T follicular helper cell (primary cell): ENCODE measurements at places on chromosomes 6 and 20.

- no peak for DNase-seq
Observed at GRCh38 chr20:19327401-19327800, 115.0 kb downstream of the SLC24A3 start.

- DNase-seq: no peak
Observed at GRCh38 chr20:15937179-15937578, 636.1 kb downstream of the KIF16B start.

GRCh38 chr6:8462169-8462568 lies 26.8 kb upstream of the SLC35B3 start:
- no peak for DNase-seq

DNA sequence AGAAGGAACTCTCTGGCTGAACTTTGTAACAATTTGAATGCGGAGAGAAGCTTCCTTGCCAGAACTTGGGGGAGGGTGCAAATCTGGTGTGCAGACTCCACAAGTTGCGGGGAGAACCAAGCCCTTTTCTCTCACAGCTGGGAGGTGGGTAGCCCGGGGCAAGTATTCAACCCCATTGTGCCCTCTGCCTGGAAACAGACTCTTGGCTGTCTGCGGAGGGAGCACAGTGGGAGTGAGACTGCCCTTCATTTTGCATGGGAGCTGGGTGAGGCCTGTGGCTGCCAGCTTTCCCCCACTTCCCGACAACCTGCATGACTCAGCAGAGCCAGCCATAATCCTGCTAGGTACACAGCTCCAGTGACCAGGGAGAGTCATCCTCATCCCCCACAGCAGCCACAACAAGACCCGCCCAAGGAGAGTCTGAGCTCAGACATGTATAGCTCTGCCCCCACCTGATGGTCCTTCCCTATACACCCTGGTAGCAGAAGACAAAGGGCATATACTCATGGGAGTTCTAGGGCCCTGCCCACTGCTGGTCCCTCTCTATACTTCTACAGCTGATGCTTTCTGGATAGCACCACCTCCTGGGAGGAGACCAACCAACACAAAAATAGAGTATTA lies 29.4 kb upstream of the TPD52L1 start:
- no peak for DNase-seq

- no peak for DNase-seq
Observed at GRCh38 chr20:43916073-43916880, 1.6 kb downstream of the TOX2 start.

DNA sequence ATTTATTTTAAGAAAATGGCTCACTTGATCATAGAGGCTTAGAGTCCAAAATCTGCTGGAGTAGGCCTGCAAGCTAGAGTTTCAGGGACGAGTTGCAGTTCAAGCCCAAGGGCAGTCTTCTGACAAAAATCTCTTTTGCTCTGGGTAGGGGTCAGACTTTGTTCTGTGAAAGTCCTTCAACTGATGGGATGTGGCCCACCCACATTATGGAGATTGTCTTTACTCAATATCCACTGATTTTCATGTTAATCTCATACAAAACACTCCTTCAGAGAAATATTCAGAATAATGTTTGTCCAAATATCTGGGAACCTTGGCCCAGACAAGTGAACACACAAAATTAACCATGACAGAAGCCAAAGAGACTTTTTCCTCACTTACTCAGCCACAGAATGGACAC lies 98.6 kb upstream of the RSPO3 start:
- no peak for DNase-seq

DNA sequence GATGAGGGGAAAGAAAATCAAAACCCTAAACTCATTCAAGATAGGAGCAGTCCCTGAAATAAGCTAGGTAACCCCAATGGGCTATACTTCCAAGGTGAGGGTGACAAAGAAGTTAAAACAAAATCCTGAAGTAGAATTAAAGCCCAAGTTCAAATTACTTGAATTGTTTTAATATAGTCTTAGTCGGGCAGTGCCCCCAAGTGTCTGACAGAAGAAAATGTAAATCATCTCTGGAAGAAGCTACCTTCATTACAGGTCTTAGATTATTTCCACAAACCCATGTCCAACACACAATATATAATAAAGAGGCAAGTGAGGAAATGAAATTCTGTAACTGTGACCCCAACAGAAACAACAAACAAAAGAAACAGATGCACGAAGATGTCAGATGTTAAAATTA lies 36.8 kb upstream of the L3MBTL3 start:
- no peak for DNase-seq

DNA sequence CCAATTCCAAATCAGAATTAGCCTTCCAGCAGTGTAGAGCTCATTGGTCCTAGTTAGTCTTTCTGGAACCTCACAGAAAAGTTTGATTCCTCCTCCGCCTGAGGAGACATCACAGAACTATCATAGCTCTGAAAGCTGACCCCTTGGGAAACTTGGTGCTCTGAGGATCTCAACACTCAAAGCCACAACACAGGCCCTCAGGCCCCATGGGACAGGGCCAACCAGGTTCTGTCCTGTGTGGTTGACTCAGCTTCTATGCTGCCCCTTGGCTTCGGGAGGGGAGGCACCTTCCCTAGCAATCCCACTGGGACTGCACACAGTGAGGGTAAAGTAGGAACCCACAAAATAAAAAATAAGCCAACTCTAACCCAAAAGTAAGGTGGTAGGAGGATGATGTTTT lies 237.5 kb upstream of the ECI2 start:
- no peak for DNase-seq

DNA sequence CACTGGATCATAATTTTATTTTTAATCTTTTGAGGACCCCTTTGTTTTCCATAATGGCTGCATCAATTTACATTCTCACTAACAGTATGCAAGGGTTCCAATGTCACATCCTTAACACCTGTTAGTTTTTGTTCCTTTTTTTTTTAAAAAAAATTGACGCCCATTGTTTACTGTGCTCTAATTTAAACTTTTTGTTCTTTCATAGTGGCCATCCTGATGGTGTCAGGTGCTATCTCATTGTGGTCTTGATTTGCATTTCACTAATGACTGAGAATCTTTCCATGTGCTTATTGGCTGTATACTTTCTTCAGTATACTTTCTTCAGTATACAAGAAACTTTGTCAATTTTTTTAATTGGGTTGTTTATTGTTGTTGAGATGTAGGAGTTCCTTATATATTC lies 347.0 kb downstream of the RNGTT start:
- DNase-seq: no peak

DNA sequence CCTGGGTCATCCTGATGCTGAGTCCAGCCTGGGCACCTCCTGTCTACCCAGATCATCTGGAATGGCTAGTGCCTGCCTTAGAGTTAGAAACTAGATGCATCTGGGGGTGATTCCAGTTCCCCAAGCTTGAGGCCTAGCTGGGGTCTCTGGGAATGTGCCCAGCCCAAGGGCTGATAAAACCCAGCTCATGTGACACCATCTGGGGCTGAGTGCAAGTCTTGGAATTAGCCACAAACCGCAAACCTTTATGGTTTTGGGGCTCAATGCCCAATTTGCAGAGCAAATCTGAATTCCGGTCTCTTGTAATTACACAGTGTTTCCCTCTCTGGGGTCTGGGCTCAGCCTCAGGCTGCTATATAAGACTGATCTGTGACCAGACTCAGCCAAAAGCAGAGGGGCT lies at the start of gene BPIFB4:
TSS of gene BPIFB4 (plus strand) at position 385 of the 400 bp plus-strand sequence. CDS start 1,884 bp downstream, outside the sequence.
- no peak for DNase-seq

DNA sequence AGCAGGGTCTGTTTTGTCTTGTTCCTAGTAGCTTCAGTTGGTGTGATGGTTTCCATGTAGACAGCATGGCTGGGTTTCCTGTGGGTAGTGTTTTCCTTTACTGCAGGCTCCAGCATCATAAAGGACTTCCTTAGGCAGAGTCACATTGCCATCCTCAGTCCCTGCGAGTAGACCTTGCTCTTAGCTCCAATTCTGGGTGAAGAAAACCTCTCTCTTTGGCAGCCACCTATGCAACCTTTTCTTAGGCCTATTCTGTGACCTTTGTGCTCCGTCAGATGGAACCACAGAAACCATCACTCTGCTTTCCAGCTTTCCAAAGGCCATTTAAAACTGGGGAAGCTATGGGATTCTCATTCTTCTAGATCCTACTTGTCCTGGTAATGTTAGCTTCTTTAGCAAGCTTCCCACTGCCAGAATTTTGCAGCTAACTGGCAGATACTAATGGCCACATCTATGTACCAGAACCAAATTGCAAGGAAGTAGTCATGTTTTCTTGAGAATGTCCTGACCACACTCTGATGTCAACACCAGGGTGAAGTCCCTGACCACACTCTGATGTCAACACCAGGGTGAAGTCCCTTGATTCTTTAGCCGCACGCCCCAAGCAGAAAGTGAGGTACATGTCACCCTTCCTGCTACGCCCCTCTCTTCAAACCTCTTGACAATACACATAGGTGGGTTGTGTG lies 646.6 kb upstream of the HS3ST5 start:
- no peak for DNase-seq

DNA sequence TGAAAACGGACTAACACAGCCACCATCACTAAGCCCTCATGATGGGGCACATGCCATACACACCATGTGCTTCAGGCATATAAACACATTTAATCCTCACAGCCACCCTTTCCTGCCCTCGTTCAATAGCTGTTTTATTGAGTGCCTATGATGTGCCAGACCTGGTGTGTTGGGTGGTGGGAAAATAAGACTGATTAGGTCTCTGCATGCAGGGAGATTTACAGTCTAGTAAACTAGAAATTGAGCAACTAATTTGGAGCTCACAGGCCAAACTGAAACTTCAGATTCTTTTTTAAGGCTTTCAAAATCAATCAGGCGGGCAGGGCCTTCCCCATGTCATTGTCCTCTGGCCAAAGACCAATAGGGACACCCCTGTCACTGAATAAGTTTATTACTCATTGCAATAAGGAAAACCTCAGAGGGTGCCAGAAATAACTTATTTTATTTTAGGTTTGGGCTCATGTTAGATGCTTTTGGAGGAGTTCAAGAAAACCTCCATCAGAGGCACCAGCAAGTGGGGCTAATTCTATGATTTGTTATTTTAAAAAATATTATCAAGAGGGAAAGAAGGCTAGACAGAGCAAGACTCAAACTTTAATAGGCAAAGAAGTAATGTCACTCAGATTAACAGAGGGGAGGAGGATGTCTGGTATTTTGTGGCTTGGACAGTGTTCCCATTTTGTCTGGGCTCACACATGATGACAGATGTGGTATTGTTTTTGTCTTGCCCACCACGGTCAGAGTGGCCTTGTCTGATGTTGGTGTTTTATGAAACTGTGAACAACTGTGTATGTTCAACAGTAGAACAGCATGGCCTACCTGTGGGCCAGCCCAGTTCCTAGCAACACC lies 12.0 kb downstream of the ZFP64 start:
- no peak for DNase-seq

DNA sequence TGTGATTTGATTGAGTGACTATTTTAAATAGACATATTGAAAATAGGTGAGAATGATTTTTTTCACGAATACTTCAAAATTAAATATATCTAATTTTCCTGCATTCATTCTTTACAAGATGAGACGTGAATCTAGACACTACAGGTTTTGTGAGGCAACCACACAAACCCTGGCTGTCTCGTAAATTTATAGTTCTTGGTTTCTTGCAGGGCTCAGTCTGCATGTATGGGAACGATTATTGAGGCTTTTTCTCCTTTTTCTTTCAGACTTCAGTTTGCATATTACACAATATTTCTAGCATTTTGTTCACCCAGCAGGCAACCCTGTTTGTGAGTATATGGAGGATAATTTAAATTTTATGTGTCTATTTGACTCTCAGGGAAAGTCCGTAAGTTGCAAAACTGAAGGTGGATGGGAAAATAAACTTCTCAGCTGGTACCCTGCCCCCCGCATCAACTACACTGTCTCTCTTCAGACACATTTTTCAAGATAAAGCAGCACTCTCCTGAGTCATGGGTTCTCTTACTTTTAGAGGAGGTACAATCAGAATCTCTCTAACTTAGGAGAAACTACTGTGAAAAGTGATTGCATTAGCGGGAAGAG lies 1349.3 kb downstream of the GRIK2 start:
- DNase-seq: no peak

DNA sequence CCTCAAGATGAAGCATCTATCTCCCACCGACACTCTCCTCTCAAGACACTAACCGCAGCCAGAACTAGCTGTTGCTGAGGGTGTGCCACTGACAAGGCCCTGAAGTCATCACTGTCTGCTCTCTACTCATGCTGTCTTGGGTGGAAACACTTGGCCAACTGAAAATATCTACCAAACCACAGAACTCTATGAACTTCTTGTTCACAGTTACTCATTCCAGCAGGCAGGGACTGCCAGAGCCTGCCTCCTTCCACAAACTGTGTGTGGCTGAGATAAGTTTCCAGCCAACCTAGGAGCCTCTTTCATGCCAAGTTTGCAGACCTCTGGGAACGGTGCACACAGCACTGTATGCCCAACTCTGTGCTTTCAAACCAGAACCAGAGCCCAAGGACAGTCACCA lies 45.5 kb upstream of the NXT1 start:
- DNase-seq: no peak

DNA sequence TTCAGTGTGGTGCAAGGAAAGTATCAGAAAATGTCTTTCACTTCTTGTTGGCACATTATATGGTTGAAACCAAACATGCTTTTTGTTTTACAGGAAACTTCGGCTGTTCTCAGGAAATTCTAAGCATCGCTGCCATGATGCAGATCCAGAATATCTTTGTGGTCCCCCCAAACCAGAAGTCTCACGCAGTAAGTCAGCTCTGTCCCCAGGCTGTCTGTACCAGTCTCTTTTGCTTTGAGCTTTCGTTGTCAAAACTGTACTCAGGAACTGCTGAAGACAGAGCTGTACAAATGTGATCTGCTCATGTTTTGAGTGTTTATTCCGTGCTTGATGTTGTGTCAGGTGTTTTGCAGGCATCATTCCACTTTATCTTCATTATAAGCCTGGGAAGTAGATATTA lies 59.6 kb downstream of the DHX35 start:
- DNase-seq: no peak

- DNase-seq: no peak
Observed at GRCh38 chr20:1941226-1941625, 46.0 kb downstream of the SIRPA start.

DNA sequence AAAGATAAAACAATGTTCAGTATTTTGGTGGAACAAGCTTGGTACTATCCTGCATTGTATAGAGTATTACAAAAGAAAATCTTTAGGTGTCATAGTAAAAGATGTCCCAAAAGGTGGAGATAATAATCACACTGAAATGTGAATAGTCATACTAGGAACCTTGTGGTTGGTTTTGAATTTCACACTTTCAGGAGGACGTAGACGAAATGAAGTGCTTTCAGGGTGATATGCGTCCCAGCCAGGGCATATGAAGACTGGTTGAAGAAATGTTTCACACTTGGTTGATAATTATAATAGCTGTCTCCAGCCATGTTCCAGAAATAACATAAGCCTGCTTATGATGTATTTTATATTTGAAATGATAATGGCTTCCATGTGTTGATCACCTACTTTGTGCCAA lies 60.4 kb downstream of the SCAND1 start:
- no peak for DNase-seq
